Stimulated activated CD8-positive, alpha-beta memory T cell treated with anti-CD3 and anti-CD28 coated beads, Interleukin-2, amount 100 ng/mL, for 1 hour (primary cell): ENCODE measurements at places on chromosomes 1 and 21.

GRCh38 chr1:26555550-26555981 is 26.0 kb downstream of the RPS6KA1 start:
- DNase-seq: no peak

GRCh38 chr1:244322181-244322580 is 129.5 kb downstream of the ADSS2 start:
- DNase-seq: no peak

DNA sequence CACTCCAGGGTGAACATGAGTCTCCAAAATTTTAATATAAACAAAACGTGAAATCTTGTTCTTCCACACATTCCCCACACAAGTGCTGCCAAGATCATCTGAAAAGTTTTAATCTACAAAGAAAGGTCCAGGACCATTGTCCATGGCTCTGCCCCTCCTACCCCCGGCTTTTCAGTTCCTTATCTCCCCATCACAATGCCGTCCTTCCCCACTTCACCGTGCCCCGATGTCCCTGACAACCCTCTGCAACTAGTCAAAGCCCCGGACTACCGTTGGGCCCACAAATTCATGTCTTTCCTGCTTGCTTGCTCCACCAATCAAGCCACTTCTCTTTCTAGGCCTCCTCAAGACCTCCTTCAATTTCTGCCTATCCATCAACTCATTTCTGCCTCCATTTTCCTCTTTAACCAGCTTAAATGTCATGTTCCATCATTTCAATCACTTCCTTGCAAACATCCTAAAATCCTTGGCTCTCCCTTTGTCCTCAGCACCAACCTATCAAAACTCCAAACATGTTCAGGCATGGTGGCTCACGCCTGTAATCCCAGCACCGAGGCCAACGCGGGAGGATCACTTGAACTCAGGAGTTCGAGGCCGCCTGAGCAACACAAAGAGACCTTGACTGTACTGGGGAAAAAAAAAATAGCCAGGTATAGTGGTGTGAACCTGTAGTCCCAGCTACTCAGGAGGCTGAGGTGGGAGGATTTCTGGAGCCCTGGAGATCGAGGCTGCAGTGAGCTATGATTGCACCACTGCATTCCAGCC is 14.0 kb upstream of the BMP8B start:
- DNase-seq: no peak

DNA sequence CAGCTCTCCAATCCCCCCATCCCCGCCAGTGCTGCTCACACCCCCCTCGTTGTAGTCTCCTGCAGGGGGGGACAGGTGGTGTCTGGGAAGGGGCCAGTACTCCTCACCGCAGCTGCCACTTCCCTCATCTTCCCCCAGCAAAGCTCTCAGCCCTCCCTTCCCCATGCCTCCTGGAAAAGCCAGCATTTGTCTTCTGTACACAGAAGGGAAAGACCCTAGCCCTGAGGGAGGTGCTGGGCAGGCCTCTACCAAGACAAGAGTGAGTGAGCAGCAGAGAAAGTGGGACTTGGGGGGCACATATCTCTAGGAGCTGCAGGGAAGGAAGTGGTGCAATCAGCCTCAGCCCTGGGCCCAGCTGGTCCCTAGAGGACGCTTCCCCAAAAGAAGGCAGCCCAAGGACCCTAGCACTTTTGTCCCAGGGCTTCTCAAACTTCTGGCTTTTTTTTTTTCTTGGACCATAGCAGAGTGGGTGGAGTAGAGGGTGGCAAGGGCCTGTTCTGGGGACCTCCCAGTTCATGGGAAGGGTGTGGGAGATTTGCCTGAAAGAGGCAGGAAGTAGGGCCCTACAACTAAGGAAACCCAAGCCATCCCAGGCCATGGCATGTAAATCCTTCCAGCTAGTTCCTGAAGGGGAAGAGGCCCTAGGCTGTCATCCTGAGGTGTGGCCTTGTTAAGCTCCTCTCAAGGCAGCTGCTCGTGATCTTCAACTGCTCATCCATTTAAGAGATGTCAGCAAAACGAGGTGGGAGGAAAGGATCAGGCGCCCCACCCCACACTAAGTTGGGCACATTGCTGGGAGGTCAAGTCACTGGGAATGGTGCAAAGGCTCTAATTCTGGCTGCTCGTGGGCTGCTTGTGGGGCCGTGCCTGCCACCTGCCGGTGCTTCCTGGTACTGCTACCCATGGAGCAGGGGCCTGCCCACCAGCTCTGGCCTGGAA is 12.6 kb downstream of the ZC3H12A start:
- DNase-seq: no peak

DNA sequence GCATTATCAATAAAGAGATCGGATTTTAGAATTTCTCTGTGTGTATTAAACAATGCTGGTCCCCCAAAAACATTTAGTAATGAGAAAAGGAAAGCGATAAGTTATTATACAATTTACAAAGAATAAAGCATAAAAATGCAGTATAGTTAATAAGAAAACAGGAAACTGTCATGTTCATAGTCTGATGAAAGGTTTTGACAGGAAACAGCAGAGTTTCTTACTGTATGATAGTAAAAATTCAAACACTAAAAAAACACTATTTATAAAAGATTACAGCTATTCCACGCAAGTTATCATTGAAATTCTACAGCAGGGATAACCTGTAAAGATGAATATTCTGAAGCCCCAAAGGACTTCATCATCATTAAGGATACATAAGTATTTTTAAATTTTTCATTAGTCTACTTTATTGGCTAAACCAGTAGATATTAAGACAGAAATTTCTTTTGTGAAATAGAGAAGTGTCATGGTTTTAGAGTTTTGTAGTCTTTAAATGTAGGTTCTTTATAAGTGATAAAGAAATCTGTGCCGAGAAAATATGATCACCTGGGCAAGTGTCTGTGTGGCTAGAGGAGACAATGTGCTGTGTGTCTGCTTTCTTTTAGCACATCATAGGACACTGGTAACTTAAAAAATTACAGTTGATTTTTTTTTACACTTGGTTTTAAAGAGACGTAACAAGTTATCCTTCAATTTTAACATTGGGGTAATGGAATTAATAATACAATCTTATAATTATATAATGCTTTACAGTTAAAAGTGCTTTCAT is 49.7 kb upstream of the GFI1 start:
- DNase-seq: no peak

DNA sequence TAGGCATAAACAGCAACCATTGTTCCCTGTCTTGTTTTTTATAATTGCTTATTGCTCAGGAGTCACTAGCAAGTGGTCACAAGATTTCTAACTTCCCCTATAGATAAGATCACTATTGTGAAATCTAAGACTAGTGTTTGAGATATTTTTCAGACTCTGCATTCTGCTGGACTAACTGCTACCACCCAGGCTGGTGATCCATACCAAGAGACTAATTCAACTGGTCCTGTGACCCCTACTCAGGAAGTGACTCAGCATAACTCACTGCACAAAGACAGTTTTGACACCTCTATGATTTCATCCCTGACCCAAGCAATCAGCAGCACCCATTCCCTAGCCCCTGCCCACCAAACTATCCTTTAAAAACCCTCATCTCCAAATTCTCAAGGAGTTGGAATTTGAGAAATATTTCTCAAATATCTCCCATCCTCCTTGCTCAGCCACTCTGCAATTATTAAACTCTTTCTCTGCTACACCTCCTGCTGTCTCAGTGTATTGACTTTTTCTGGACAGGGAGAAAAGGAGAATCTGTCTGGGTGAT is 52.7 kb downstream of the TRIM33 start:
- no peak for DNase-seq

- no peak for DNase-seq
These were observed 79.6 kb downstream of the NME7 start for GRCh38 chr1:169288011-169288414.

GRCh38 chr1:36322786-36323635 is 434 bp downstream of the EVA1B start:
- DNase-seq: no peak

DNA sequence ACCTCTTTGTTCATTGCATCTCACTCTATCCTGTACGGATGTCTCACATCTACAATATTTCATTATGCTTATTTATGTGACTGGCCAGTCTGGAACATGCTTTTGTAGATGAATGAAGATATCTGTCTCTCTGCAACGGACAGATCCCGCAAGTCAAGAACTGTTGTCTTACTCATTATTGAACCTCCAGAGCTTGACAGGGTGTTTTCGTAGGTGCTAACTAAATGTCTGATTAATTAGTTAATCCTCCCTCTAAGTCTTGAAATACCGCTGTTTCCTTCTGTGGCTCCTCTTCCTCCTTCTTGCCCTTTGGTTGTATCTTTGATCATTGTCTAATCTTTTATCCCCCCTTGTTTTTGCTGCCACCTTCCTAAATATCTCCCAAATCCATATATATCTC is 3.2 kb upstream of the C1orf162 start:
- DNase-seq: no peak

DNA sequence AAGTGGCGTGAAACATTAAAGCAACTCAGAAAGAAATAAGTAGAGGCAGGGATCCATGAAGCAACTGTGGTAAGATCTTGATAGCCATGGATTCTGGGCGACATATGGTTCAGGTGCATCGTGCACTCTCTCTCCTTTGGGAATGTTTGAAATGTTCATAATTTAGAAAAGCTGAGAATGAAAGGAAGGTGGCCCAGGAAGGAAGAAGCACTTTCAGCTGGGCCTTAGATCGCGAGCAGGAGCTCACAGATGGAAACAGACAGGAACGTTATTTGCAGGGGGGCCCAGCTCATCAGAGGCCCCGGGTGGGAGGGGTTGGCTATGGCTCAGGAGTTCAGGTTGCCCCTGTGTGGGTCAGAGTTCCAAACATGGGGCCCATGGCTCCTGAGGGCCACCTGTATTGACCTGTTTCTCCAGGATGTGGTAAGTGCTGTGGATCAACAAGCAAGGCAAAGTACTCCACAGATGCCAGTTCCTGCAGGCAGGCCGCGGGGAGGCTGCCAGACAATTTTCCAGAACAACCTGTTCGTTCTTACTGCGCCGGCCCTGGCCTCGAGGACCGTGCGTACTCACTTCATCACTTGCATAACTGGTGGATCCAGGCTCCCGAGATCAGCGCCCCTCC is 253.2 kb downstream of the TOMM20 start:
- no peak for DNase-seq

- no peak for DNase-seq
These were observed 60.5 kb upstream of the PRMT6 start for GRCh38 chr1:106995970-106996369.

DNA sequence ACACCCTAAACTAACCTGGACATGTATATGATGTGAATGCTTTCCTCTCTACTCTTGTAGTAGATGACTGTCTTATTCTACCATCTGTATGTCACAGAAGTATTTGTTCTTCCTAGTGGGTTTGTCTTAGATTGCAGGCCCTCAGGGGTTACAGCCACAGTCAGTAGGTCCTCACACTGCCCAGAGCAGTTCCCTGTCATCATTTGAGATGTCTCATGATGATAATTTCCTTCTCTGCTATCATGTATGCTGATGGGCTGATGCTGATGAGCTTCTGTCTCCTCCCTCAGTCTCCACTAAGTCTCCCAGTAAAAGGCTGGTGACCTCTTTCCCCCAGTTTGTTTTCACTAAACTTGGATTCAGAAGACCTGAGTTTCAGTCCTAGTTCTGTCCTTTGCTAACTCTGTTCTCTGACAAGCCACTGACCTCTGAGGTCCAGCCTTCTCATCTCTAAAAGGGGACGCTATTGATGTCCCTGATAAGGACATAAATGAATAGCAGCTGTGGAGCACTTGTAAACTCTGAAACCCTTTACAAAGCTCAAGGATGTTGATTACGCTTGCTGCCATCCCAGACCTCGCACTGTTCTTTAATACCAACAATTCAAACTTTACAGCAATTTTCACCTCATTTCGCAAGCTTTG is 3.1 kb upstream of the ETV3 start:
- DNase-seq: no peak

- no peak for DNase-seq
These were observed 28.9 kb downstream of the FAAP20 start for GRCh38 chr1:2165646-2166045.

DNA sequence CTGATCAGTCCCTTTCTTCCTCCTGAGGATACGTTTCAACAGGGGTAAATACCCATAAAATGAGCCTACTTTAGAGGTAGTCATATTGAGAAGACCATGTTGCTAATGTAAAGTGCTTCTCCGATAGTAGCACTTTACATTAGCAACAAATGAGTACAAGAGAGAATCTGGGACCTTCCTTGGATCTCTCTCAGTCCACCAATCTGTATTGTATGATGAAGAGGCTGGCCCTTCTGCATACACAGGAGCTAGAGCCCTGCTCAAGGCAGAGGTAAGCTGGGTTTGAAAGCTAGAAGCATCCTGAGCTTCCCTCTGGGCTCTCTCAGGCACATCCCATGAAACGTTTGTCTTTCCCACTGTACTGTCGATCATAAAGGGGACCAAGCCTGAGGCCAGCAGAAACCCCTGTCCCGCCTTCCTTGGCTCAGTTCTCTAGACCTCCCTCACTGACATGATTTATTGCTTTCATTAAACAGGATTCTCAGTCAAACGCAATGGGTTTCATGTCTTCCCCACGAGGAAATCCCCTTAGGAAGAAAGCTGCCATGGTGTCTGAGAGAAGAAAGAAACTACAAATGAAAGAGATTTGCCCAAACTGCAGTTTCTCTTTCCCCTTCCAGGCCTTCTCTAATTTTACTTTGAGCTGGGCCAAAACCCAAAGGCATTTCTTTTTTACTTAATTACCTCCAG is 62.8 kb upstream of the BCAR3 start:
- no peak for DNase-seq

GRCh38 chr1:8169364-8170058 is 143.4 kb upstream of the ERRFI1 start:
- peak; percentile 41 for DNase-seq

- DNase-seq: no peak
These were observed 6.1 kb downstream of the PFKFB2 start for GRCh38 chr1:207058878-207059867.

DNA sequence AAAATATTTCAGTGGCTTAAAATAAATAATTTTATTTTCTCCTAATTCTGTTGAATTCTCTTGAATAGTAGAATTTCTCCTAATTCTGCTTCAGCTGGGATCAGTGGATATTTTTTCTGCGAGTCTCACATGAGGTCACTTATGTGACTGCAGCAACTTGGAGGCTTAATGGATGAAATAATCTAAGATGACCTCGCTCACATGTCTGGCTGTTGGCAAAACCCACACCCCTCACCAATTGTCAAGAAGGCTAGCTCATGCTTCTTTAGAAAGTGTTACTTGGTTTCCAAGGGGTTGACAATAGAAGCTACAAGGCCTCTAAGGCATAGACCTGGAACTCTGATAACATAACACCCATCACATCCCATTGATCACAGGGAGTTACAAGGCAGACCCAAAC is 156.9 kb upstream of the DPYD start:
- DNase-seq: no peak

- no peak for DNase-seq
These were observed 811.8 kb upstream of the ADGRL2 start for GRCh38 chr1:80988926-80989325.

GRCh38 chr1:181482001-181482430 is 1.3 kb upstream of the CACNA1E start:
- DNase-seq: no peak

GRCh38 chr1:68376441-68376840 is 73.3 kb downstream of the RPE65 start:
- DNase-seq: no peak

- no peak for DNase-seq
These were observed 1812.9 kb downstream of the PLA2G4A start for GRCh38 chr1:188641566-188642211.
